ENCODE measurements at places on chromosomes 7 and 10. TPM values are rescaled to one million over a fixed set of nuclear protein-coding genes. Genes with fewer than 3 reads are reported as not detected.

The POLL gene
- 34.3 TPM for total RNA-seq

The MYO1G gene
- 0.11 TPM for total RNA-seq

GRCh38 chr7:155483868-155484325, 26.0 kb downstream of the EN2 start:
- DNase-seq: no peak

DNA sequence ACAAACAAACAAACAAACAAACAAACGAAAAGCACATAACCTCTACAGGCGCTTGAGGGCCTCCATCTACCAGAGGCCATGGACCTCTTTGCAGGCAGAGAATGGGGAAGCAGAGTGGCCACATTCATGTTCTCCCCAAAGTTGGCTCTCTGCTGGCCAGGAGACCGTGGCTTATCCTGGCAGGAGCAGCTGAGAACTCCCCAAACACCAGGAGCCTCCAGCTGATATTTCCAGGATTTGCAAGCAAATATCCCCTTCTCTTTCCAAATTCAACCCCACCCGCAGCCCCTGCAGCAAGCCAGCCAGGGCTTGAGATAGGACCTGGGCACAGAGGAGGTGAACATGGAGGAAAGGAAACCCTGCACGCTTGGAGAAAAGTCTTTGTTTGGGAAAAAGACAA, 240.0 kb downstream of the SKAP2 start:
- no peak for DNase-seq

DNA sequence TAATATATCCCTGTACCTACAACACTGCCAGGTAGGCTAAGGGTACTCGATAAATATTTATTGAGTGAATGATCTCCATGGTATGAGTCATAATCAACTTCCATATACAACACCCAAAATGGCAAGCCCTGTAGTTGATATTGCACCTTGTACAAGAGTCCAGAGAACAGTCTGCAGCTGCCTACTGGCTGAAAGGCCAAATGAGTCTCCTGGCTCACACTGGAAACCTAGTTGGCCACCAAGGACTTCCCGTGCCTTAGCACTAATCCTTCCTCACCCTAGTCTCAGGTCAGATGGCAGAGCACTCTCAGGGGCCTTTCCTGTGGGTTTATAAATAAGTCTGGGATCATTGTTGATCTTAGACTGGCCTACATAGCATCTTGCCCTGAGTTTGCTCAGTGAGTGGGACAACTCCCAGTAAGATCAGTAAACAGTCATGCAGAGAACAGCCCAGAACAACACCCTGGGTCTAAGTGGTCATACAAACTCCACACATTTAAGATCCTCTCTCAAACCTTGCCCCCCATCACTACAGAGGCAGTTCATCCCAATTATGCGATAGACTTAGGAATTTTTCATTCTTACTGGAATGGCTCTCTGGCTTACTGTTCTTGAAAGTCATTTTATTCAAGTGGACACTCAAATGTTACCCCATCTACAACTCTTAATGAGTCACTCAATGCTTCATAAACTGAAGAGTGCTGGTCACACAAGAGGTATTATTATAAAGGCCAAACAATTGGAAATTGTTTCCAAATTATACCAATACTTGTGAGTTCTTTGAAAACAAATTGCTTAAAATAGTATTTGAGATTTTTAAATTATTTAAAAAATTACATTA, 14.7 kb upstream of the SLC16A9 start:
- no peak for DNase-seq

DNA sequence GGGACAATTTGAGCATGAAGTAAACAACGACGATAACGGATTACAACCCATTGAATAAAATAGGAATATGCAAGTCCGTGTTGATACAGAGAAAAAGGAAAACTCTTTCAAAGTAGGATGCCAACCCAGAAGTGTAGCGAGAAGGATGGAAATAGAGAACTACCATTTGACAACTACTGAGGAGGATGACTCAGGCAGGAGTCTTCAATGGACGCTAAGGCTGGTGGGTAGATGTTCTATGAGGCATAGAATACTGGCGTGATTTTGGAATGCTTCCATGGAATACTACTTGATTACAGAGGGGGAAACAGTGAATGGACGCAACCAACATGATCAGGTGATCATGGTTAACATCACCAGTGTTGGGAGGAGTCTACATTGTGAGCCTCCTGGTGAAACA, 828 bp upstream of the CFAP70 start:
- no peak for DNase-seq
